ENCODE measurements at places on chromosomes 3 and 15.
A peak's percentile ranks its signal among the peaks of the same experiment; 100 is the strongest.

DNA sequence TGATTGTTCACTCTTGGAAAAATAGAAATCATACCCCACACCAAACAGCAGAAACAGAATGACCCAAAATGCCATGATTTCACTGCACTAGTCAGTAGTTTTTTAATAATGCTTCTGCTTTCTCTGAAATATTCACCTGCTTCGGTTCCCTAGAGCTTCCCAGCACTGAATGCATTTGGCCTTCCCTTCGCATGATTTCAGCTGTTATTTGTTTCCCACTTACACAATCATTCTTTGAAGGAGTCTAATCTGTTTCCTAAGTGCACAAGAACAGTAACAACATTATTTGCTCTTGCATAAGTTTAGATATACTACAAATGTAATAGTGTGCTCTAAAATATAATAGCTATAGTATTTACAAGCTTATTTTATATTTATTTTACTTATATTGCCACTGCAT is 178.7 kb downstream of the STAC start:
- DNase-seq = no peak

DNA sequence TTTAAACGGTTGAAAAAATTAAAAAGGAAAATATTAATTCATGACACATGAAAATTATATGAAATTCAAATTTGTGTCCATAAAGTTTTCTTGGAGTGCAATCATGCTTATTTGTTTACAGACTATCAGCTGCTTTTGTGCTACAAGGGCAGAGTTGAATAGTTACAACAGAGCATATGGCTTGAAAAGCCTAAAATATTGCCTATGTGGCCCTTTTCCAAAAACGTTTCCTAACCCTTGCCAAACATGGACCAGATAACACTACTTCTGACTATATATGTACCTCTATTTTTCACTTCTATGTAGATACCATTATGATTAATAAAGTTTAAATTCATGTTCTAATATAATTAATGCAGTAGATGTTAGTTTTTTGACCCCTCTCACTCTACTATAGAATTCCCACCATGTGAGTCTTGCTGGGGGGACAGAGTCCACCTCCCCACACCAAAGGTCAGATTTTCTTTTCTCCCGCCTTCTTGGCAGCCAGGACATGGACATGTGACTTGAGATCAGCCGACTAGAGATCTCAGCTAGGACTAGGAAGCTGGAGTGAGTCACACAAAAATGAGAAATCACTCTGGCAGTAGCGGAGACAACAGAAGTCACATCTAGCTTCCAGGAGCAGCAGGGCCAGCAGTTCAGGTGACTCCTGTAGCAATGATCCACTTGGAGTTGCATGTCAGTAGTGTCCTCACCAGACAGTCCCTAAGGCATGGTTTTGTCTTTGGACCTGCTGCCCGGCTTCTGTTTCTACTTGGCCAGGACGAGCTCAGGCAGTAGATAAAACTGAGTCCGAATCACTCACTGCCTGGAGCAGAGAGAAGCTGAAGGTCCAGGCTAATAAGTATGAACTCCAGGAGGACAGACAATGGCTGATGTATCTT is 22.4 kb downstream of the CIAO2A start:
- peak; percentile 63 for DNase-seq

DNA sequence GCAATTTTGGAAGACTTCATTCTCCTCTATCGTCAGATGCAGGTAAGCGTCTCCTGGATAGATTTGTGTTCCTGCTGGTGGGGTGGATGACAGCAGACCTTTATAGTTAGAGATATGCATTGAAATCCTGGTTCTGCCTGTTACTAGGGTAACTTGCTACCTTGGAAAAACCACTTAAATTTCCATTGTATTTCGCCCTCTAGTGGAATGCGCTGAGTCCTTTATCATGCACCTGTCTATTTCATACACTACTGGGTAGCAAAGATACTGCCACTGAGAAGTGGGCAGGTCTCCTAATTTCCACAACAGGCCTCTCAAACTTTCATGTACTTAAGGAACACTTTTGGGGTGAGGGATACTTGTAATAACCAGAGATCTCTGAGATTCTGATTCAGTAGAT is 209.5 kb upstream of the SUCLG2 start:
- peak; percentile 15 for DNase-seq

DNA sequence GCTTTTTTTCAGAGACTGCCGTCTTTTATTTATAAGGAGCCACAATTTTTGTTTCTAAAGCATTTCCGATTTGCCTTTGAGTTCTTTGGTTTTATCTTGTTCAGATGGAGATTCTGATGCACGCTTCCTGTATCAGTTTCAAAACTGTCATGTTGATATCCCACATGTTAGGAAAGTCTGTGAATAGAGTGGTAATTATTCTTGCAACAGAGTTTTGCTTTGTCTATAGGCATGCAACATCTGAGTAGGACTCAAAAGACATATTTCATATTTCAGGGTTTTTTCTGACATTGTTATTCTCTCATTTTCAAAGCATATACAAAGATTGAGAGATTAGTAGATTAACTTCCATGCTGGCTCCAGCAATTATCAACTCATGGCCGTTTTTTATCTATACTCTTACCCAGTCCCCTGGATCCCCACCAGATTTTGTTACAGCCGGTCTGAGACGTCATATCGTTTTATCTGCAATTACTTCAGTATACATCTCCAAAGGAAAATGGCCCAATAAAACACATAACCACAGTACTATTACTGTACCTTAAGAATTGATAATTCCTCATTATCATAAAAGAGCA is 22.4 kb downstream of the PAQR5 start:
- no peak for DNase-seq

- no peak for DNase-seq
Observed at GRCh38 chr3:139527265-139527664, 12.3 kb downstream of the RBP1 start.

Measured in fibroblast of skin of back (primary cell).